Lung (tissue), 17 donors: ENCODE measurements at places on chromosomes 2 and 18.

DNA sequence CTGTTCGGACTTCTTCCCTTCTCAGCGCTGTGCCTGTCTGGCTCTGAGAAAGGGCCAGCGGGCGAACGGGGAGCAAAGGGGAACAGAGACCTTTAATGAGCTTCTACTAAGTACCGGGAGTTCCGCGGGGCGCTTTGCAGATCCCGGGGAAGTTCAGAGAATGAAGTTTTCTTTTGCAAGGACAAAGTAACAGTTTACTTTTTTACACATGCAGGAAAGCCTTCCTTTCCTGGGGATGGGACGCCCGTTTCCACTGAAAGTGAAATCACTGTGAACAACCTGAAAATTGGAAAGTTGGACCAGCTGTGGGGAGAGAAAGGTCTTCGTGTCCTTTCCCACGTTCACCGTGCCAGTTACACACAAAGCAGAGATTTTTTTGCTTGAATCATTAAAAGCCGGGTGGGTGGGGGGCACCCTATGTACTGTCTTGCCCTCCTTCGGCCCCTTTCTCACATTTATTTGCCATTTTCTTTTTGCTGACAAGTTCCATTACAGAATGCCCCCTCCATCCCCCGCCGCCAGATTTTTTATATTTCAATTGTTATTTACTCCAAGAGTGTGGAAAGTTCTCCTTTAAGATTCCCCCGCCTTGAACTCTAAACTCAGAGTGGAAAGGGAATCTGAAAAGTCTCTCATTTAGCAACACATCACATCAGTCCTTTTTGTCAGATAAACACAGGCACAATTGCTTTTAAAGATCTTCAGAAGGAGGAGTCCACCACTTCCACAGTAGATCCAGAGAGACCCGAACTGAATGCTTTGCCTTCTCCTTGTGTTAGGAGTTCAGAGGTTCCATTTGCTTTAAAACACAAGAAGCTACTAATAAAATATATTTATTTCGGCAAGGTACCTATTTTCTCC is 1.1 kb upstream of the FN1 start:
- DNase-seq = peak; percentile 78

DNA sequence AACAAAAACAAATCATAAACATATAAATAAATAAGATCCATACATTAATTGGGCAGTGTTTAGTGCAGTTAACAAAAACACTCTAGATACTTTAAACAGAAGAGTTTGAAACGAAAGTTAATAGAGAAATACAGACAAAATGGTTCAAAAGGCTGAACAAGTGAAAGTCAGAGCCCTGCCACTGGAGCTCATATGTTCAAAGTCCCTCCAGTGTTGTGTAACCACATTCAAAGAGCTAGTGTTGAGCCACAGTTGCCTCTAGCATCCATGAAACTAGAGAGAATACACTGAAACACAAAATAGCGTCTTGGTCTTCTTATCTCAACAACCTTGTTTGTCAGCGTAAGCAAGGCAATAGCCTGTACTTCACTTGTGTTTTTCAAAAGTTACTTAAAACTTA is 1309.8 kb upstream of the NRXN1 start:
- DNase-seq = no peak

DNA sequence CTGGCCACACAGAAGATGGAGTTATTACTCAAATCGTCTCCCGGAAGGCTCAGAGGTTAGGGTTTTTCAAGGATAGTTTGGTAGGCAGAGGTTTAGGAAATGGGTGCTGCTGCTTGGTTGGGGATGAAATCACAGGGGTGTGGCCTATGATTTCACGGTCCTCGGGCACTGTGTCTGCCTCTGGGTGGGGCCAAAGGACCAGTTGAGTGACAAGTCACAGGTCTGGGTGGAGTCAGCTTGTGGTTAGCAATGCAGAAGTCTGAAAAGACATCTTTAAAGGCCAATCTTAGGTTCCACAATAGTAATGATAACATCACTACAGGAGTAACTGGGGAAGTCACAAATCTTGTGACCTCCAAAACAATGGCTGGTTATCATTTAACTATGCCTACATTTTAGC is 387.8 kb downstream of the ZNF521 start:
- no peak for DNase-seq

DNA sequence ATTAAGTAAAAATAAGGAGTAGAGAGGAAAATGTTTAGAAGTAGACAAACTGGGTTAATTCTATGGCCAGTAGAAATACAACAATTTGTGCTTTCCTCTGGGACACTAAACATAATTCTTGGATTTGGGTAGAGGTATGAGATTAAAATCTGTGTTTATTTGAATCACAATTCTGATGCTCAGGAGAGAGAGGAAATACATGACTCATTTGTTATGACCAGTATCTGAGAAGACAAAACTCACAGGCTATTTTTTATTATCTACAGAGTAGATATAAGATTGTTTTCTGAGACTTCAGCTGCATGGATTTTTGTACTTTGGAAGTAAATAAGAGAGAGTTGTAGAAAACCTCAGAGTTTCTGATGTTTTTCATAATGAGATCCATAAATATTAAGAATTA is 315.7 kb upstream of the CWC22 start:
- DNase-seq = no peak
